Midbrain (tissue), 1 donor: ENCODE measurements at places on chromosomes 16 and 17.

GRCh38 chr17:20172376-20172775, 163.2 kb downstream of the SPECC1 start:
- DNase-seq, result no peak

DNA sequence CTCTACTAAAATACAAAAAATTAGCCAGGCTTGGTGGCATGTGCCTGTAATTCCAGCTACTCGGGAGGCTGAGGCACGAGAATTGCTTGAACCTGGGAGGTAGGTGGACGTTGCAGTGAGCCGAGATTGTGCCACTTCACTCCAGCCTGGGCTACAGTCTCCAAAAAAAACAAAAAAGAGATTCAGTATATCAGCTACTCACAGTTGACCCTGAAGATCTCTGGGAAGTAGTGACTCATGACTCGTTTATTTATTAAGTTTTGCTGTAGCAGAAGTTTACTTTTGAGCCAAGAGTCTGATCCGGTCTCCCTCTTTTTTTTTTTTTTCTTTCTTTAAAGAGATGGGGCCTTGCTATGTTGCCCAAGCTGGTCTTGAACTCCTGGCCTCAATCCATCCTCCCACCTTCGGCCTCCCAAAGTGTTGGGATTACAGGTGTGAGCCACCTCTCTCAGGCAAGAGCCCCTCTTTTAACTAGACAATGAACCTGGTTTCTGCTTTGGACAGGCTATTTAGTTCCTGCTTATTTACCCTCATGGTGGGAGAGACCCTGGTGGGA, 4.4 kb downstream of the MVP start:
- DNase-seq, result no peak

GRCh38 chr16:57284209-57284951, at the start of gene PLLP:
PLLP (minus strand) TSS chr16:57284672; CDS start chr16:57284540, 132 bp downstream.
- DNase-seq, result peak; percentile 50

GRCh38 chr16:4696905-4697847, 3.8 kb downstream of the NUDT16L1 start:
- no peak for DNase-seq
